Endodermal cell (in vitro differentiated cells): ENCODE measurements at places on chromosomes 5 and 9.

GRCh38 chr9:131728961-131729360, 10.9 kb downstream of the RAPGEF1 start:
- H3K27ac ChIP-seq = no peak overlapping the region
- H3K4me3 ChIP-seq = no peak overlapping the region
- no peaks in the 10 kb centered on the region for H3K36me3 ChIP-seq

DNA sequence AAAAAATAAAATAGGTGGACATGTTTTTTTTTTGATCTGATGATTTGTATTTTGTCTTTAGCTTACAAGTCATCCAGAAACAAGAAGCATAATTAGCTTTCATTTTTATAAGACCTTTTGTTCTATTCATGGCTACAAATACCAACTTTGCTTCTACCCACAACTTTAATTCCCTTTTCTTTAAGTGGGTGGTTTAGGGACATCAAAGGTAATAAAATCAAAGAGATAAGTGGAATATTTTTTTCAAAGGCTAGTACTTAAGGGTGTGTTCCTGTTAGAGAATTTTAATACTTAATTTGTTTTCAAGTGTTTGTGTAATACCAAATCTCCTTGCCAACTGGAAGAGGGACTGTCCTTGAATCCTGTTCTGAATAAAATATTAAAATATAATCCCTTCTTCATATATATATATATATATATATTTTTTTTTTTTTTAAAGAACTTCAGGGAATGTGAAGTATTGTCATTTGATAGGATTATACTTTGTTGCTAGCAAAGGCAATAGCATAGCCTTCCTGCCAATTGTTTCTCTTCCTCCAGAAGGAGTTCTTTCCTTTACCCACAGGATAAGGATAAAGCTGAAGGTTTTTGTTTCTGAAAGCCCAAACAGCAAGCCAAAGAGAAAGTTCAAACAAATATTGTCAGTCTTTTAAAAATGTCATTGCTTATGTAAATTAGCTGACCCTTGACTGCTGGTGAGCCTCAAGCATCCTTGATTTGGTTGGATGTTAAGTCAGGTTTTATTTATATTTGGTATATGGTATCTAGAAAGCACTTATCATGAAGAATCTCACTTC, 108.9 kb downstream of the PAM start:
- no peak overlapping the region for H3K27ac ChIP-seq
- no peak overlapping the region for H3K4me3 ChIP-seq
- peaks cover 7% of the 10 kb centered on the region for H3K4me1 ChIP-seq

- DNase-seq = peak; percentile 83
- peak overlapping the region; percentile 95 for H3K4me3 ChIP-seq
- no peaks in the 10 kb centered on the region for H3K36me3 ChIP-seq
- H3K27me3 ChIP-seq = no peaks in the 10 kb centered on the region
- H3K4me1 ChIP-seq = peaks cover 13% of the 10 kb centered on the region
Measured at GRCh38 chr9:109118808-109119438, 824 bp downstream of the TMEM245 start.

GRCh38 chr5:133199417-133200178, 147.8 kb downstream of the HSPA4 start:
- no peaks in the 10 kb centered on the region for H3K27me3 ChIP-seq
- H3K36me3 ChIP-seq = no peaks in the 10 kb centered on the region
- no peak for DNase-seq
- peaks cover 18% of the 10 kb centered on the region for H3K4me1 ChIP-seq
- H3K4me3 ChIP-seq = no peak overlapping the region

DNA sequence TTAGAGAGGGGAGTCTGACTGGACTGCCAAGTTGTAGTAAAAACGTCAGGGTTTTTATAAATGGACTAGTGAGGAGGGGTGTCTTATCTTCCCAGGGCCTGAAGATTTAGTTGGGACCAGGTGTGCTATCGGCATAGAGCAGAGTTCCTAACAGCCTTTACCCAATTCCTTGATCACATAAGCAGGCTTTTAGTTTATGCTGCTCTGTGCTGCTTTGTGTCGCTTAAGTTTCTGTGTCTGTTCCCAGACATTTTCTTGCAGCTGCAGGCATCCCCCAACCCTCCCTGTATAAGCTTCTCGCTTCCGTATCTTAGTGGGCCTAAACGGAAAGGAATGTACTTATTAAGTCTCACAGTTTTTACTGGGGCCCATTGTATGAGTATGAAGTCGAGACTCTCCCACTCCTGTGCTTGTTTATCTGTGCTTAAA, 2.6 kb upstream of the SMC5 start:
- peaks cover 10% of the 10 kb centered on the region for H3K36me3 ChIP-seq
- no peak for DNase-seq
- no peaks in the 10 kb centered on the region for H3K27me3 ChIP-seq

GRCh38 chr9:91664663-91665062, 241.0 kb upstream of the NFIL3 start:
- H3K36me3 ChIP-seq = no peaks in the 10 kb centered on the region
- H3K27me3 ChIP-seq = no peaks in the 10 kb centered on the region
- no peak for DNase-seq
- no peaks in the 10 kb centered on the region for H3K4me1 ChIP-seq

DNA sequence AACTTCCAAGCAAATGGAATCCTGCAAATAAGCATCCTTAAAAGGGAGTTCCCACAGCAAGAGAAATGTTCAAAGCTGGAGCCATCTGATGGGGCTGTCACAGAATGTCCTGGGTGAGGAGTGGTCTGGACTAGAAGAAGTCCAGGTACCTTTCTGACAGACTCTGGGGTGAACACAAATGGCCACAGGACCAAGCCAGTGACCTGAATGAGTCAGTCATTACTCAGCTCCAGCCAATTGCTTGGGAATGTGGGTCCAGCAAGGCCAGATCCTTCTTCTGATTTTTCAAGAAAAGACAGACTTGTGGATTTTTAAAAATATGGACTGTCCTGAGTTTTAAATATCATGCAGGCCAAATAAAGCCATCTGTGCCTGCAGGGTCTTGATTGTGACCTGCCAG, 30.1 kb downstream of the GALNT10 start:
- no peak overlapping the region for H3K4me3 ChIP-seq
- no peaks in the 10 kb centered on the region for H3K27me3 ChIP-seq
- H3K27ac ChIP-seq = no peak overlapping the region
- DNase-seq = no peak

- no peaks in the 10 kb centered on the region for H3K4me1 ChIP-seq
- no peaks in the 10 kb centered on the region for H3K27me3 ChIP-seq
- H3K36me3 ChIP-seq = no peaks in the 10 kb centered on the region
- H3K4me3 ChIP-seq = no peak overlapping the region
- H3K27ac ChIP-seq = peak overlapping the region; percentile 18
- DNase-seq = no peak
Measured at GRCh38 chr5:38463634-38464521, 92.6 kb downstream of the LIFR start.

GRCh38 chr5:114369680-114370417, 8.0 kb downstream of the KCNN2 start:
- no peaks in the 10 kb centered on the region for H3K27me3 ChIP-seq
- no peak overlapping the region for H3K27ac ChIP-seq
- no peak for DNase-seq

- H3K27ac ChIP-seq = no peak overlapping the region
- H3K27me3 ChIP-seq = peaks cover 47% of the 10 kb centered on the region
- peak; percentile 89 for DNase-seq
- peaks cover 3% of the 10 kb centered on the region for H3K4me1 ChIP-seq
Measured at GRCh38 chr9:4297151-4297785, 2.6 kb downstream of the GLIS3 start.

DNA sequence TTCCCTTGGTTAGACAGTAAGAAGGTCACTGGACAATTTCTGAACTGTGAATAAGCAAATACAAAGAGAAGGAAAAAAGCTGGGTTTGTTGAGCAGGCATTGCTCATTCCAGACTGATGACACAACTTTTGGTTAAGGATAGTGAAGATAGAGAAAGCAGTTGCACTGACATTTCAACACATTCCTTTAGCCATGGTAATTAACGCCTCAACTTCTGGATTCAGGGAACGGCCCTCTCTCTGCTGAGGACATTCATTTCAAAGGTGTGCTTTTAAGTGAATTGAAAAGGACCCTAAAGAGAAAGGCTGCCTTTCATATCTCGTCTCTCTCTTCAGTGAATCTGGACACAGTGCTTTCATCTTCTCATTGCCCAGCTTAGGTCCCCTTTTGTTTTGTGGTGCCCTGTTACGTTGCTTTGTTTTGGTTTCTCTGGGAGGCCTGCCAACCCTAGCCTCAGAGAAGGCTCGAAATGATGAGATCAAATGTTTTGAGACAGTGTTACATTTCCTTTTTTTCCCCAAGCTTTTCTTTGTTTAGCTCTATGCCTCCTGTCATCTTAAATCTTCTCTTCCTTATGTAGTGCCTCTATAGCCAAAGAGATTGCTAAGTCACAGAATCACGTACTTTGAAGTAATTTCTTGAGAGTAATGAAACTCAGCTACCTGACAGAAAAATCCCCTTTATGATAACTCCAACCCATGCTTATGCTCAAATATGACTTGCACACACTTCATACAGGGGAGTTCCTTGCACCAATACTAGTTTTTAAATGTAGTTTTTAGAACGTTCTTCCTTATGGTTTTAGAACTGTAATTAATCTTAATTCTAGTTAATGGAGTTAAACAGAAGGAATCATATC, 94.4 kb upstream of the IFNE start:
- H3K36me3 ChIP-seq = no peaks in the 10 kb centered on the region
- H3K4me1 ChIP-seq = peaks cover 3% of the 10 kb centered on the region
